ENCODE measurements at places on chromosomes 1 and 21.

DNA sequence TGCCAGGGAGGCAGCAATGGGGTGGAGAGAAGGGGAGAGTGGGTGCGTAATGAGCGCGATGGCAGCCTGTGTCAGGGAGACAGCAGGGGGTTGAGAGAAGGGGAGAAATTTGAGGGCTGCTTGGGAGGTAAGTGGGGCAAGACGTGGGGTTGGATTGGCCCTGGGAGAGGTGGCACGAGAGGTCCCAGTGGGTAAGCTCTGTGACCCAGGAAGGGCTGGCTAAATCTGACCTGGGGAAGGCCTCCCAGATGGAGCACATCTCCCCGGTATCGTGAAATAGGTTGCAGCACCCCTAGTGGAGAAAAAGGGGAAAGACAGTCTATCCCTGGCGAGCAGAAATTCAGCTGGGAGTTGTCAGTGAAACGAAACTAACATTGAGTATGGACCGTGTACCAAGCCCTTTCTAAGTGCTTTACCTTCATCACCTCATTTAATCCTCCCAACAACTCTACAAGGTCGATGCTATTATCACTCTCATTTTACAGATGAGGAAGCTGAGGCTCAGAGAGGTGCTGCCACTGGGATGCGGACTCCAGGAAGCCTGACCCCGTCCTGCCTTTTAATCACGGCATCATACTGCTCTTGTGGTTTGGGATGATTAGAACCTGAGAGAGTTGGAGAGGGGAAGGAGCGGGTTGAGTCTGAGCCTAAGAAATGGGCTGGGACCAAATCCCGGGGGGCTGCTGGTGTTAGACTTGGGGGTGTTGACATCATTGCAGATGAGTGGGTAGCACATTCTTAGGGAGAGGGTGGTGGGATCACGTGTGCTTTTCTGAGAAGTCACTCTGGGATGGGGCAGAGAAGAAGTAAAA lies 56.6 kb upstream of the RPL11 start:
- DNase-seq, result peak; percentile 65

GRCh38 chr1:36508257-36508656 lies 25.5 kb upstream of the CSF3R start:
- DNase-seq, result no peak

- no peak for DNase-seq
These were observed 18.7 kb upstream of the KANK4 start for GRCh38 chr1:62337706-62338631.

GRCh38 chr1:230232371-230232771 lies 165.3 kb downstream of the GALNT2 start:
- no peak for DNase-seq

- no peak for DNase-seq
These were observed 28.4 kb downstream of the NBPF6 start for GRCh38 chr1:108478429-108479015.

- DNase-seq, result peak; percentile 93
These were observed at the start of gene LMOD1 for GRCh38 chr1:201946224-201946908. Gene LMOD1, minus strand, starts transcription at chr1:201946548. Its CDS starts 208 bp downstream, at chr1:201946340.

DNA sequence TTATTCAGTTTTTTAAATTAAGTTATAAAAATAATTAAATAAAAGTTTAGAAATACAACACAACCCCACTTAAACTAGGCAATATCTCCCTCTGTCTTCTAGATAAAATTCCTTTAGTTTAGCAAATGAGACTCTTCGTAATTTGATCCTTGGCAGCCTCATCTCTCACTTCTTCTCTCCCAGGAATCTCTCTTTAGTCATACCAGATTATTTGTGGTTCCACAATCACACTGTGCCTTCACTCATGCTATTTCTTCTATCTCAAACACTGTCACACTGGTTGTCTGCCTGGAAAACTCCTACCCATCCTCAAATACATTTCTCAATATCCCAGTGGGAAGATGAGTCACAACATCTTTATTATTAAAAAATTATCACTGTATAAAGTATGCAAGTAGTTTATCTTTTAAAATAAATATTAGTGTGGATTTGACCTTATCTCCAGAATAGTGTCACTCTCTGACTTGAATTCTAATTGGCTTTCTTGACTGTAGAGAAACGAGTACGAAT lies 195.5 kb downstream of the KCNH1 start:
- DNase-seq, result no peak

DNA sequence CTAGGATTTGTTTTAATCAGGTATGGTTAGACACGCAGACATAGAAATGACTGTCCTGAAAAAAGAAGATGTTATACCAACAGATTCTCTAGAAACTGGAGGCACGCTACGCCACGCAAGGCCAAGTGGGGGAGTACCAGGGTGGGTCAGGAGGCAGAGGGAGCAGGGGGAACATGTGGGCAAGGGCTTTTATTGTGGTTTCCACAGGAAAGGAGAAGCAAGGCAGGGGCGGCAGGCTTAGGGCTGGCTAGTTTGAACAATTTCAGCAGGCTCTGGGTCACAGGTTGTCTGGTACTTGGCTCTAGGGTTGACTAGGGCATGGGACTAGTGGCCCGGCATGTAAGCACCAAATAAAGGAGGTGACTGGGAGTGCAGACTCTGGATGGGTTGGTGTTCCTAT lies 7.2 kb downstream of the MTARC2 start:
- DNase-seq, result no peak

- DNase-seq, result no peak
These were observed 6.8 kb downstream of the SLC25A24 start for GRCh38 chr1:108193333-108193732.

GRCh38 chr1:33342041-33342723 lies 21.3 kb upstream of the A3GALT2 start:
- DNase-seq, result peak; percentile 64

DNA sequence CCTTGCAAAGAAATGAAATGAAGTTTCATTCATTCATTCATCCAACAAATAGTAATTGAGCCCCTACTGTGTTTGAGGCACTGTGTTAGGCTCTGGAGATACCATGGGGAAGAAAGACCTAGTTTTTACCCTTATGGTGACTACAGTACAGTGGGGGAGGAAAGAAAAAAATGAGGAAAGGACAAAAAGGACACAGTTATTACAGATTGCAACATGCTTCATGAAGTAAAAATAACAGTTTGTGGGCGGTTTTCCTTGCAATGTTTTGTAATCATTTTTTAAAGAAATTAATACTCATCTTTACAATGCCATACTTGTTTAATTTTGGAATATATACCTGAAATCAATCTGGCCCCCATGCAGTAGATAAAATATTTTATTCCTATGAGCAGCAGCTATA lies 120.3 kb downstream of the TM2D1 start:
- no peak for DNase-seq

GRCh38 chr1:14907416-14907815 lies 246.1 kb upstream of the TMEM51 start:
- no peak for DNase-seq

DNA sequence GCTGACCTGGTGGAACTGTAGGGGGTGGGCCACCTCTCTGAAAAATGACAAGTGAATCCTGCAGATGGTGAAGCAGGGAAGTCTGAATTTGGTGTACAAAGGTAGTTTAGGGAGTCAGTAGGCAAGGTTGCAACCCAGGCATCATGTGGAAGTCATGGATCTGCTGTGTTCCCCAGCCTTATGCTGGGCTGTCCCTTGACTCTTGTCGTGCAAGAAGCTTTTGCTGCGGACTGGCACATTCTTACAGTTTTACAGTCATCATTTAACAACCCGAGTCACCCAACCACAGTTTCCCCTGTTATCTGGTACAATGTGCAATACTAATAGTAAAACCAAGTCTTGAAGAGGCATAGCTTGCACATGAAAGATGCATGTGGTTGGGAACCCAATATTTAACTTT lies 13.2 kb downstream of the RHOU start:
- DNase-seq, result no peak
